Neuronal stem cell (in vitro differentiated cells): ENCODE measurements at places on chromosomes 5 and 9.

DNA sequence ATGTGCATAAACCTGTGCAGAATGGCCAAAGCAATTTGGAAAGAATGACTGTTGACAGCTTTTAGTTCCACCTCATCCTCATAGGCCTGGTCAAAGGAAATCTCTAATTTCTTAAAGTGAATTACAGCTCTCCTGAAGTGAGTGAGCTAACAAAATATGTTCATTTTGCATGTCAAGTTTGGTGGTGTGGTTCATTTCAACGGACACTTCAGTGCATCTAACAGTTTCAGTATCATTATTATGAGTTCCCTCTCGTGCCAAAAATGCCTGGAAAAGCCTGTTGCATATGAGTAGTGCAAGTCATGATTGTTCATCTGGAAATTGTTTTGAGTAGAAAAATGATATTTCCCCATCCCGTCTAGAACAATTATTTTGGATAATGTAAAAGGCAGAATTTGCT is 53.2 kb upstream of the HMHB1 start:
- DNase-seq: no peak

- DNase-seq: no peak
These were observed 25.6 kb upstream of the ERBIN start for GRCh38 chr5:65900746-65901145.

DNA sequence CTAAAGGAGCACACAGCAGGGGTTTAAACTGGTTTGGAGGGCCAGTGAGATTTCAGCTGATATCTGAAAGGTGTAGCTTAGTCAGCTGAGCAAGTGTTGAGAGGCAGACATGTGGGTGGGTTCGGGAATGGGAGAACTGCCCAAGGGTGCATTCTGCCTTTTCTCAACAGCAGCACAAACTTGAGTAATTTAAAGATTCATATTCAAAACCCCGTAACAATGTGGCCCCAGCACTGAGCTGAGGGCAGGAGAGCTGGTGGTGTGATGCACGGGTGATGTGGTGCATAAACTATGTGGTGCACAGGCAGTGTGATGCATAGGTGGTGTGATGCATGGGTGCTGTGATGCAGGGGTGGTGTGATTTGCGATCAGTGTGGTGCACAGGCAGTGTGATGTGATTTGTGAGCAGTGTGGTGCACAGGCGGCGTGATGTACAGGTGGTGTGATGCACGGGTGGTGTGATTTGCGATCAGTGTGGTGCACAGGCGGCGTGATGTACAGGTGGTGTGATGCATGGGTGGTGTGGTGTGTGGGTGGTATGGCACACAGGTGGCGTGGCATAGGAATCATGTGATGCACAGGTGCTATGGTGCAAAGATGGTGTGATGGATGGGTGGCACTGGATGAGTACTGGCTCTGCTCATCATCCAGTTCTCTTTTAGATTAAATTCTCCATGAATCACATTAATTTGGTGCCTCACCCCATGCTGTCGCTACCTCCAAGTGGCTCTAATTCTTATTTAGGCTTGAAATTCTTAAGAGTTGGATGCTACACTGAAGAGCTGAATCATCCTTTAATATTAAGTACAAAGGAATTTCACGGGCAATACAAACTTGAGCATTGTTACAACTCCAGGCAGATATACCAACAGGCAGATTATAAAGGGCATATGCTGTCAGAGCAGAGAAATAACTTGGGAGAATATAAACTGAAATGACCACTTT is 53.6 kb downstream of the DAP start:
- DNase-seq: no peak

GRCh38 chr5:151082282-151082902 is 1.6 kb upstream of the TNIP1 start:
- peak; percentile 17 for DNase-seq

- DNase-seq: no peak
These were observed 108.0 kb downstream of the STARD4 start for GRCh38 chr5:111404270-111404769.

GRCh38 chr5:1706021-1706420 is 93.6 kb downstream of the MRPL36 start:
- no peak for DNase-seq

GRCh38 chr5:83255268-83255667 is 177.9 kb downstream of the XRCC4 start:
- DNase-seq: no peak

- no peak for DNase-seq
These were observed 50.8 kb downstream of the SEMA5A start for GRCh38 chr5:9495121-9495520.

DNA sequence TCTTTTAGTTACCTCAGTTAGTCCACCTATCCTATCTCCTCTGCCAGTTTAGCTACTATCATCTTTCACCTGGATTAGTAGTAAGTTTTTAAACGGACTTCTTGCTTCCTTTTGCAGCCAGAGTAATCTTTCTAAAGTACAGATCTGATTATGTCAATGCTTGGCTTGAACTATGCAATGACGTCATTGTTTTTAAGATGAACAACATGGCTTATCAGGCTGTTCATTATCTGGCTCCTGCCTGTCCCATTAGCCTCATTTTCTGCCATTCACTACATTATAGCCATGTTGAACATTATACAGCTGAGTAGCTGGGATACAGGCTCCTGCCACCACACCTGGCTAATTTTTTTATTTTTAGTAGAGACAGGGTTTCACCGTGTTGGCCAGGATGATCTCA is 98.7 kb downstream of the RANBP17 start:
- DNase-seq: no peak

- DNase-seq: no peak
These were observed 58.3 kb upstream of the ADAMTS2 start for GRCh38 chr5:179403426-179404147.

DNA sequence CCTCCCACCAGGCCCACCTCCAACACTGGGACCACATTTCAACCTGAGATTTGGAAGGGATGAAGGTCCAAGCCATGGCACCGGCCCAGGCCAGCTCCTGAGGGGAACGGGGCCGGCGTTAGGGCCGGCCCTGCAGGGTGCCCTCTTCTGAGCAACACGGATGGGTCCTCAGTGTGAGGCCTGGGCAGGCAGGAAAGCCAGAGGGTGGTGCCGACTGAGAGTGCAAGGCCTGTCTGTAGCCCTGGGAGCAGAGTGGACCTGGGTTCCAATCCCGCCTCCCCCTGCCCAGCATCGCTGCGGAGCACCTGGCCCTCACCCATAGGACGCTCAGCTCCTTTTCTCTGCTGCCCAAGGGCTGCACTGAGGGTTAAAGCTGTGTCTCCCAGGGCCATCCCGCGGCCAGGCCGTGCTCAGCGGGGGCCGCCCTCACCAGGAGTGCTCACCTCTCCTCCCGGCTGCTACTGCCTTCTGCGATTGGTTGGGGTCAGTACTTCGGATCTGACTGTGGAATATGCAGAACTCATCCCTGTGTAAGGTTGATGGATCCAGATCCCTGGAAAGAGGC is 44.1 kb upstream of the FCN2 start:
- no peak for DNase-seq
